ENCODE measurements at places on chromosomes 3 and 15.

DNA sequence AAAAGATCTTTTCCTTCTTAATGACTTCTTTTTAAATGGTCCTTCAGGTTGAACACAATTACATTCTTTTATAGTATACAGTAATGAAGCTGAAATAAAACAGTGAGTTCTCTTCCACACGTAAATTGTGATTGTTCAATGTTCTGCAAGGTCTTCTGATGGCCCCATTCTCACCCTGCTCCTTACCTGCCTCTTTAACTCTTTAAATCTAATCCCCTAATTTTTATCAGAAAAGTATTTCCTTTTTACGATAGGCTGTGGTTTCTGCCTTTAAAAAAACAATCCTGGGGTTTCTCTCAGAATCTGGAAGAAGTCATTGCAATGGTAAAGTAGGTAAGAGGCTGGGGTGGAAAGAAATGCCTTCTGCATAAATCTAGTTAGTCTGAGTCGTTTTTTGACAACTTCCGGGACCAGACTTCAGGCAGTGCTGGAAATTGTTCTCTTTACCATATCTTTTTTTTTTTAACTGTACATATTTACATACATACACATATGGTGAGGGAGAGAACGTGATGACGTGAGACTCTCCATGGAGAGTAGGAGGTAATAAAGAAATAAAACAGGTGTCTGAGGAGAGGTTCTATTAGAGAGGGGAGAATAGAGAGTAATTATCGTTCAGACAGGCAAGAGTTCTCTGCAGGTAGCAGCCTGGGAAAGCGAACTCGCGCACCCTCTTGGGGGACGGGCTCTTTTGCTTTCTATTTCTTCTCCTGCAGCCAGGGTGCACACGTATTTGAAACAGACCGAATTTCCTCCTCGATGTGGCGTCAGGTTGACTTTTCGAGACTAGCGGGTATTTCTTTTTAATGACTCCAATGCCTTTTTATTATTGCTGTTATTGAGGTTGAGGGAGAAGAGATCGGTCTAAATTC, at the start of gene SIDT1:
Gene SIDT1, plus strand, starts transcription at position 730 of the 872 bp plus-strand sequence. CDS start 467 bp downstream, outside the sequence.
- peak; percentile 46 for DNase-seq

DNA sequence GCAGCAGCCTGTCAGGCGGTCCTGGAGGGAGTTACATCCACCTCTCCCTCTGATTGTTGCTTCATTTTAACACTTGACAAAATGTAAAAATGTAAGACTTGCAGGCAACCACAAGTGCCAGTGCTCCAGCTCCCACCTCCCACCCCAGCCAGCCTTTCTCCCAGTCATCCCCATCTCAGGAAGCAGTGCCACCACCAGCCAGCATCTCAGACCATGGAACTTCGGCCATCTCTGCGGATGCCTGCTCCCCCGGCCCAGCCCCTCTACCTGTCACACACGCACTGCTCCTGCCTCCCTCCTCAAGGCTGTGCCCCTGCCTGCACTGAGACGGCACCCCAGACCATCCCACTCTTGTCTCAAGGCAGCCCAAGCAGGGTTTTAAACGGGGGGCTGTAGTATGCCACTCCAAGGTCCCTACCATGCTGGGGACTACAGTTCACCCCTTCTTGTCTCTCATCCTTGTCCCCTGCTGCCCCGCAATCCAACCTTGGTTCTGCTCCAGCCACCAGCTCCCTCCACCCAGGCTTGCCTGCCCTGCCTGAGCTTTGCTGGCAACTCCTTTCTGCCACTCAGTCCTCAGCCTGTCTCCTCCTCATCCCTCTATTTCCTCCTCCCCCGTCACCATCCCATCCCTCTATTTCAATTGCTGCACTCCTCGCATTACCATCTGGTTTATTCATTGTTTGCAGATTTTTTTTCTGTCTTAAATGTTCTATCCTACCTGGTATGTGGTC, 85.8 kb downstream of the SNRK start:
- DNase-seq, result no peak

DNA sequence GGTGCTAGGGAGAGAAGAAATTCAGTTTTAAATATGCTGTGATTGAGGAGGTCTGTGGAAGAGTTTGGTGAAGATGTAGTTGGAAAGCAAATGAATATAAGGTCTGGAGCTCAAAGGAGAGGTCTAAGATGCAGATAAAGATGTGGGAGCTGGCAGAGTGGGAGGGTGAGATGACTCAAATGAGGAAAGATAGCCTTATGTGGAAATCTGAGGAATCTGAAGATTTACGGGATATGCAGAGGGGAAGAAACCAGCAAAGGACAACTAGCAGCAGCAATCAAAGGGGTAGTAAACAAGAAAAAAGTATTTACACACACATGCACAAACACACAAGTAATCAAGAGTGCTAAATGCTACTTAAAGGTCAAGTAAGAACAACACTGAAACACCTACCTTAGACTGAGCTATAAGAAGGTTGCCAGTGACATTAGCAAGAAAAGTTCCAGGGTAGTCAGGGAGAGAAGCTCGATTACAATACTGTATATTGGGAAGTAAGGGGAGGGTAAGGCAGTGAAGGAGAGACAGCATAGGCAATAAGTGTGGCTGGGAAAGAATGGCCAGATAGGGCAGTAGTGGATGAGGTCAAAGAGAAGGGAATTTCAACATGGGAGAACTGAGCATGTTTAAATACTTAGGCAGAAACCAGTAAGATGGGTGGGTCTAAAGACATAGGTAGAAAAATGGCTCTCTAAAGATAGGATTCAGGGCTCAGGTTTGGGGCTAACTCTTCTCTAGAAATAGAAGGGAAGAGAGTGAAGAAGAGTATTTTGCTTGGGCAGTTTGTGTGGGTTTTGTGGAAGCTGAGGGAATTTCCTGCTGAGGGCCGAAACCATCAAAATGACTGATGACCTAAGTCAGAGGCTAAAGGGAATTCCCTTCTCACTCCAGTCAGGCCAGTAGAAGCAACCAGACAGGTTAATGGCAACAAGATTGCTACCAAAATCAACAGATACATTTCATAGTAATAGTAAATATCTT, 8.9 kb downstream of the CMTM6 start:
- no peak for DNase-seq

- no peak for DNase-seq
Measured at GRCh38 chr3:168427835-168428475, 332.2 kb upstream of the GOLIM4 start.

GRCh38 chr15:80530737-80531365, 126.7 kb downstream of the ARNT2 start:
- no peak for DNase-seq

DNA sequence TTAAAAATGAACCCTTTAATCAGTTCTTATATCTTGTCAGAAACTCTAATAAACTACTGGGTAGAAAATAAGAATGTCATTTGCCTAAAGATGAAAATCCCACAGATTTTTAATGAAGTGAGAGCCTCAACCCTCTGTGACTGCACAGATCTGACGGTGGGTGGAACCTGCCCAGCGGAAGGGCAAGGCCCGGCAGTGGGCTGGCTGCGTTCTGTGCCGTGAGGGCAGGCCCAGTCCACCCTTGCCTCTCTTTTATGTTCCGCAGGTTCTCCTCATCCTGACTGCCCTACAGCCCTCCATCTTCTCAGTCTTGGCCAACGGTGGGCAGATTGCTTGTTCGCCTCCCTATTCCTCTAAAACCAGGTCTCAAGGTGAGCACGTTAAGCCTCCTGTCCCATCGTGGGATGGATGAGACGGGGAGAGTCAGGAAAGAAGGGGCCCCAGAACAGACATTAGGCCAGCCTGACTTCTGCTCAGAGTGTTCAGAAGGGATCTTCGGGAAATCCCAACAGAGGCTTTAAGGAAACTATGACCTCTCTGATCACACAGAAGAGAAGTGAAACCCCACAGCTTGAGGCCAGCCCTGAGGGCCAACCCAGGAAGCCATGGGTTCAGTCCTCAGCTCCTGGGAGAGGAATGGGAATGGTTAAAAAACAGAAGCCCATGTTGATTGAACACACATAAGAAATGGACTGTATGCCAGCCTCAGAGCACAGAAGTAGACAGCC, 16.0 kb downstream of the SLC51A start:
- DNase-seq, result no peak

GRCh38 chr15:92394309-92395097, 822 bp downstream of the ST8SIA2 start:
- no peak for DNase-seq

DNA sequence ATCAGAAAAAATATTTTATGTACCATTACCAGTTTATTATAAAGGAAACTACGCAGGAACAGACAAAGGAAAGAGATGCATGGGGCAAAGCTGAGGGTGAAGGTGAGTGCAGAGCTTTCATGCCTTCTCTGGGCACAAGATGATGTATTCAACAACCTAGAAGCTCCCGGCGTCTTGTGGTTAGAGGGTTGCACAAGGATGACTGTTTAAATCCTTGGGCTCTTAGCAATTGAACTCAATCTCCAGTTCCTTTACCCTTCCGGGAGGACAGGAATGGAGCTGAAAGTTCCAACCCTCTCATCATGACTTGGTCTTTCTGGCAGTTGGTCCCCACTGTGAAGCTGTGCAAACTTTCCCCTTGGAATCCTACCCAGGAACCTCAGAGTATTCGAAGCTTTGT, 542.0 kb downstream of the EPHA3 start:
- no peak for DNase-seq

- DNase-seq, result no peak
Measured at GRCh38 chr3:124826703-124827102, 60.5 kb downstream of the ITGB5 start.
